ENCODE measurements at places on chromosomes 13 and 19. TPM values are rescaled to one million over a fixed set of nuclear protein-coding genes. Genes with fewer than 3 reads are reported as not detected.

Gene SERP2
- 0.70 TPM for total RNA-seq

Gene PSG5
- total RNA-seq, result 0.43 TPM

Gene PSG3
- total RNA-seq, result not detected

Gene TEKTIP1
- total RNA-seq, result 4.7 TPM

Gene ZNF714
- 8.0 TPM for total RNA-seq

Gene ZGLP1
- total RNA-seq, result 7.5 TPM

Gene COQ8B
- 66.6 TPM for total RNA-seq

Gene C1QTNF9
- not detected for total RNA-seq

Gene CBARP
- total RNA-seq, result 1.9 TPM

Gene LRRC63
- total RNA-seq, result 0.28 TPM

Gene ICAM4
- total RNA-seq, result 0.68 TPM

Gene SCGB2B2
- 1.4 TPM for total RNA-seq

Gene CDX2
- not detected for total RNA-seq

Gene SLC7A10
- total RNA-seq, result not detected

Gene RNF225
- 0.61 TPM for total RNA-seq

Gene LRRC25
- total RNA-seq, result not detected

Gene TMEM59L
- 0.65 TPM for total RNA-seq

Gene FARP1
- 62.1 TPM for total RNA-seq

Gene SRRM5
- total RNA-seq, result 0.37 TPM

Gene CTXN1
- 71.2 TPM for total RNA-seq

Gene PSPN
- total RNA-seq, result 1.3 TPM

Gene PSG11
- total RNA-seq, result not detected

Gene PPP1R13L
- 121 TPM for total RNA-seq

Gene C19orf67
- total RNA-seq, result not detected

Gene ZIM2
- not detected for total RNA-seq

Gene UPK1A
- 0.65 TPM for total RNA-seq

Gene CCNE1
- total RNA-seq, result 8.9 TPM

Gene MBD3L3
- not detected for total RNA-seq

Gene TNFRSF19
- total RNA-seq, result 0.13 TPM

Gene PDE4A
- total RNA-seq, result 10.4 TPM

Gene KLK12
- total RNA-seq, result not detected

Gene FGF9
- not detected for total RNA-seq

Gene KASH5
- total RNA-seq, result 0.39 TPM

Gene PRSS57
- not detected for total RNA-seq

Gene MCEMP1
- not detected for total RNA-seq

Gene PTBP1
- total RNA-seq, result 461 TPM

Gene DENND1C
- total RNA-seq, result not detected

Gene COX7A1
- not detected for total RNA-seq

Gene SERPINE3
- not detected for total RNA-seq

Gene CLEC11A
- not detected for total RNA-seq

Gene CCDC169
- total RNA-seq, result 6.9 TPM

Gene ZNF66
- 4.9 TPM for total RNA-seq

Gene IGFL2
- not detected for total RNA-seq

Gene LYPD3
- 70.8 TPM for total RNA-seq

Gene CEACAM3
- not detected for total RNA-seq

Gene TNFSF11
- not detected for total RNA-seq

Gene CERS4
- 7.2 TPM for total RNA-seq

Gene PDE4C
- total RNA-seq, result 2.2 TPM

Gene CCDC61
- 22.8 TPM for total RNA-seq

Gene SERTAD1
- 8.5 TPM for total RNA-seq

Gene KLF1
- 0.25 TPM for total RNA-seq

Gene MADCAM1
- 1.1 TPM for total RNA-seq

Gene KIR2DL1
- not detected for total RNA-seq

Gene WDR88
- not detected for total RNA-seq

Gene BRSK1
- 6.5 TPM for total RNA-seq

Gene GAPDHS
- total RNA-seq, result not detected

Gene CYP4F2
- total RNA-seq, result 1.1 TPM

Gene CALR3
- total RNA-seq, result not detected

Gene GIPC3
- not detected for total RNA-seq

Gene SOHLH2
- 2.3 TPM for total RNA-seq
